ENCODE measurements at places on chromosomes 11 and 22.

DNA sequence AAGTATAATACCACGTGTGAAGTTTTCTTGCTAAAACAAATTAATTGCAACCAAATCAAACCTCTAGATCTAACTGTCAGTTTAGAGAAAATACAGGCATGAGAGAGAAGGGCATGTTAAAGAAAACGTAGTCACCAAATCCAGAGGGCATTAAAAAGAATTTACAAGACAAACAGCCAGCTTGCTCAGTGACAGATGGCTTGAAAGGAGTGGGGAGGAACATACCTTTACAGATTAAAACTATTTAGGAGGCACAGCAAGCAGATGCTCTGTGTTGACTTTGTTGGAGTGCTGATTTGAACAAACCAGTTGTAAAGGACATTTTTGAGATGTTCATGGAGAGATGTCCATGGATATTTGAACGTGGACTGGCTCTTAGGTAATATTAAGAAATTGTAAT is 96.9 kb downstream of the ATXN10 start:
- DNase-seq: no peak

DNA sequence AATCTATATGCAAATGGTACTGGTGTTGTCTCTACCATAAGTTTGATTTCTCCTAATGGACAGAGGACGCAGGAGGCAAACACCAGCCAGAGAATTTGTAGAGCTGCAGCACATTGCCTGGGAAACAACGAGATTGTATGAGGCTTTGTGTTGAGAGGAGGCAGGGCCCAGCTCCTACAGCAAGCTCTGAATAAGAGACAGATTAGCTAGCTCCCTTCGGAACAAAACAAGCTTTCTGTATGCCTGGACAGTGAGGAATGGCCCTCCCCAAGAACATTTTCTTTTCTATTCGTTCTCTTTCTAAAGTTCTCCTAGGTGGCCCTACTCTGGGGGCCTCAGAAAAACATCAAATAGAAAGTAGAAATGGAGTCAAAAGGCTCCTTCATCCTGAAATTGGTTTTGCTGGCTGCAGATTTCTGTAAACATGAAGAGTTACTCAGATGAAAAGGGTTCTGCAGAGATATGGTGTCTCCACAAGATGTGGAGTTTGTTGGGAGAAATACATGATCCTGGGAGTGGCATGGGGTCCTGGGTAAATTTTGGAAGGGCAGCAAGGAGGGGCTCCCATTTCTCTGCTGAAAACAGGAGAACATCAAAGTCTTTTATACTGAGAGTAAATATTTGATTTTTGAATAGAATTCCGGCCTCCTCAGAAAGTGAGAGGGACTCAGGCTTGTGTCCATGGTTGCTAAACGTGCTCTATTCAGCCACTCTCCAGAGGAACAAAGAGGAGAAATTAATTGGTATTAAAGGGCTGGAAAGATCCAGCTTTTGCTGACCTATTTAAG is 6.8 kb upstream of the HEPACAM start:
- DNase-seq: no peak

DNA sequence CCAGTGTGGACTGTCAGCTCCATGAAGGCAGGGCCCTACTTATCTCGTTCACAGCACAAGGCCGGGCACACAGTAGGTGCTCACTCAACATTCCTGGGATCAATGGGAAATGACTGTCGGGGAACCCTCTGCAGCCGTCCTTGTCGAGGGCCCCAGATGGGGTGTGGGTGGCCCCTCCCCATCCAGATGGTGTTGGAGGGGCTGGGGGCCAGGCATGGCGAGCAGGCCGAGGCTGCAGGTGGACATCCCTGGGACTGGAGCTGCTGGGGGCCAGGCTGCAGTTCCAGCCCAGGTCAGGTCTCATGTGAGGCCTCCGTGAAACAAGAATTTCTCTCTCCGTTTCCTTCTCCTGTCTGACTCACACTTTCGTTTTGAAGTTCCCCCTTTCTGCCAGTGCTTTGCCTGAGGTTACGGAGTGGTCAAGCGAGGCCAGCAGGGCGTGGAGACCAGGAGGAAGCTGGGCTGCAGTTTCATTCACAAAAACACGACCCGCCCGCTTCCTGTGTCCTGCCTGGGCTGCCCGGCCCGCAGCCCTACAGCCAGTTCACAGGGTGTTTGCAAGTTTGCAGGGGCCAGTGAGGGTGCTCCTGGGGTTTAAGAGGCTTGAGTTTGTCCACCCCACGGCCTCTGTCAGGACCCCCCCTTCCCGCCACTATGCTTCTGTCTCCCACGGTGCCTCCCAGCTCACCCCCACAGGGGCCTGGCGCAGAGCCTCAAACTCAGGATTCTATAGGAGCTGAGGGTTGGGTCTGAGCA is 4.5 kb downstream of the MYEOV start:
- no peak for DNase-seq

GRCh38 chr11:87173185-87174039 is 135.7 kb downstream of the TMEM135 start:
- DNase-seq: no peak

GRCh38 chr11:86056351-86056854 is 12.5 kb downstream of the PICALM start:
- no peak for DNase-seq

DNA sequence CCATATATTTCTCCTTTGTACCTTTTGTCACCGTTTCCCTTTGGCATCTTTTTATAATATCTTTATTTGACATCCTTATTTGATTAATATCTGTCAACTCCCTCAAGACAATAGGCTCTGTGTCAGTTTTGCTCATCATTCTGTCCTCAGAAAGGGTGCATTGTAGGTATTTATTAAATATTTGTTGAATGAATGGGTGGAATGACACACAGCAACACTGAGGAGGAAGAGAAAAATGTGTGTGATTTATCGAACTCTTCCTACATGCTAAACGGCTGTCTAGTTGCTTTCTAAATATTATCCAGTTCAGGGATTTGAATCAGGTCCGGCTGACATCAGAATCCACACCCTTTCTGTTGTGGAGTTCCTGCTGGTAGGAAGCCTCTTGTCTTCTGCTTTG is 98.2 kb downstream of the NAV2 start:
- DNase-seq: no peak

- DNase-seq: no peak
Measured at GRCh38 chr11:32225571-32226285, 134.9 kb downstream of the RCN1 start.

DNA sequence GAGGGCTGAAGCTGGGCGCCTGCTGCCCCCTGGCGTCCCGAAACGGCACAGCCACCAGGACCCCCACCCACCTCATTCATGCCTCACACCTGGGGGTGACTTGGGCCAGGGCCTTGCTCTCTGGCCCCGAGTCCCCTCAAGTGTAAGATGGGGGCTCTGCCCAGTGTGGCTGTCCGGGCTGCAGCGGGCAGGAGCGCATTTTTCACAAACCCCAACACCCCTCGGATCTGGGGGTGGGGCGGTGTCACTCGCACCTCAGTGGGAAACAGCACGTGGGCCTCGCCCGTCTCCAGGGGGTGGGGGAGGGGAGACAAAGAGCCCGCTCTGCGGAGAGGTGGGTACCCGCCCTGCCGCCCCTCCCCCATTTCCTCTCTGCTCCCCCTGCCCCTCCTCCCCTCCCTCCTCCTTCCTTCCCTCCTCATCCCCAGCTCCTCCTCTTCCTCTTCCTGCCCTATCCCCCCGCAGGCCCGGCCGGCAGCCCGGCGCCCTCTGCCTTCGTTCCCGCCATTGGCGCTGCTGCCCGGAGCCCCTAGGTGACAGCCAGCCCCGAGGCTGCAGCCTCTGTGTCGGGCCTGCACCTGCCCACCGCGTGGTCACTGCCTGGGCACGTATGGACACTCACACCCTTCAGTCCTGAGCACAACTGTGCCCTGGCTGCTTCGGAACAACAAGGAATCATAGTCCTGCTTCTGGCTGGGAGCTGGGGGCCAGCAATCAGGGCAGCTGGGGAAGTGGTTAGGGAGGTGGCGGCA is 6.8 kb upstream of the CDKN1C start:
- DNase-seq: no peak

DNA sequence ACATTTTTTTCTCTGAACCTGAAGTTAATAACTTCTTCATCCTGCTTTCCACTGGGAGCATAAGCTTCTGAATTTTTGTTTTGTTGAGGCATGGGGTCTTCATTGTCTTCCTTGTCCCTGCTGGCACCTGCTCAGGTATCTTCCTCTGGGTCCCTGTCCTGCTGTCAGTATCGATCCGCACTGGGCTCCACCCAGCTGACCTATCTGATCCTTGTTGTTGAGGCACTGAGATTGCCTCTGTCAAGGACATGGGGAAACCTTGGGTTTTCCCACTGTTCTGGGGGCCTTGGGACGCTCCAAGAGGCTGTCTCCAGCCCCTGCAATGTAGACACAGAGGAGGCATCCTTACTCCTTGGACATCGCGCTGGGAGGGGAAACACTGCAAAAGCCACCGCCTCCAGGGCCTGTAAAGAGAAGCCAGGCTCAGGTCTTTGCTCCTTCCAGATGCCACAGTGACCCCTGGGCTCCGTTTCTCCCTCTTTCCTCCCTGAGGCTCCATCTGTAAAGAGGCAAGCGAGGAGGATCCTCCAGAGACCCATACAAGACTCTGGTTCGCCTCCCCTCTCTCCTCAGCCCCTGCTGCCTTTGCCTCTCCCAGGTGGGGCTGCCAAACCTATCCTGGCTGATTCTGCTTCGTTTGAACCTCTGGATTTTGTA is 8.6 kb upstream of the RBFOX2 start:
- no peak for DNase-seq

DNA sequence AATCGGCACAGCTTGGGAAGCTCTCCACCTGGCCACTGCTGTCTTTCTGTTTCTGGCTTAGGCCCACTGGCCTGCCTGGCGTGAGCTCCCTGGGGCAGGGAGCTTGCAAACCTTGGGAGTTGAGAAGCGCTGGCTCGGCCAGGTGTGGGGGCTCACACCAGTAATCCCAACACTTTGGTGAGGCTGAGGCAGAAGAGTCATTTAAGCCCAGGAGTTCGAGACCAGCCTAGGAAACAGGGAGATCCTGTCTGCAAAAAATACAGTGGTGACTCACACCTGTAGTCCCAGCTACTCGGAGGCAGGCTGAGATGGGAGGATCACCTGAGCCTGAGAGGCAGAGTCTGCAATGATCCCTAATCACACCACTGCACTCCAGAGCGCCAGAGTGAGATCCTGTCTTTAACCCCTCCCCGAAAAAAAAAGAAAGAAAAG is 4.0 kb downstream of the AP5B1 start:
- no peak for DNase-seq

GRCh38 chr11:61976420-61976800 is 9.0 kb upstream of the FTH1 start:
- DNase-seq: no peak

GRCh38 chr11:125423247-125423849 is 72.7 kb downstream of the FEZ1 start:
- DNase-seq: no peak

DNA sequence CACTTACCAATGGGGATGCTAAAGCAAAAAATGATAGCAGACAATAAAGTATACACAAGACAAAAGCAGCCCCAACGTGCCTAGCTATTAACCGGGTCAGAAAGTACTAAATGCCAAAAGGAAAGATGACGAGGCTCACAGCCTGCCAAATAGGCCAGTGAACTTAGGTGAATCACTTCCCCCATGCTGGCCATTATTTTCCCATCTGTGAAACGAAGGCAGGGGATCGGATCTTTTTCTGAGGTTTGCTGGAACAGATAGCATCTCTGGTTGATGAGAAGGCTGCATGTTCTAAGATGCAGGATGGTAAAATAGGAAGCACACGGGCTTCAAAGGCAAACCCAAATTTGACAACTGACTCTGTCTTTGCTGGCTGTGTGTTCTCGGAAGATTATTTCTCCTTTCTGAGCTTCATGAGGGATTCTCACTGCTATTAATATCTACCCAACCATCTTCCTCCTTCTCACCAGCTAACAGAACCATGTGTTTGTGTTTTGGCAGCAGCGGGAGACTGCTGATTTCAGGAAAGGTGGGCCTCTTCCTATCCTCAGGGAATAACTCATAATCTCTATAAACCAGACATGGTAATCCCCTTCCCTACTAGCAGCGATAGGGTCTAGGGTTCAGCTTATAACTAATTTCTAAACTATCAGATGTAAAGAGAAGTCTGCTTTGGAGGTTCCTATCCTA is 390.7 kb downstream of the LARGE1 start:
- no peak for DNase-seq

GRCh38 chr11:44759743-44760476 is 33.1 kb downstream of the TSPAN18 start:
- no peak for DNase-seq

GRCh38 chr22:29003975-29004646 is 57.5 kb downstream of the C22orf31 start:
- DNase-seq: no peak
